Stimulated activated CD4-positive, alpha-beta T cell treated with anti-CD3 and anti-CD28 coated beads, Interleukin-1b, Interleukin-23, amount 100 ng/mL, for 24 hours (primary cell): ENCODE measurements at places on chromosomes 6 and 20.

DNA sequence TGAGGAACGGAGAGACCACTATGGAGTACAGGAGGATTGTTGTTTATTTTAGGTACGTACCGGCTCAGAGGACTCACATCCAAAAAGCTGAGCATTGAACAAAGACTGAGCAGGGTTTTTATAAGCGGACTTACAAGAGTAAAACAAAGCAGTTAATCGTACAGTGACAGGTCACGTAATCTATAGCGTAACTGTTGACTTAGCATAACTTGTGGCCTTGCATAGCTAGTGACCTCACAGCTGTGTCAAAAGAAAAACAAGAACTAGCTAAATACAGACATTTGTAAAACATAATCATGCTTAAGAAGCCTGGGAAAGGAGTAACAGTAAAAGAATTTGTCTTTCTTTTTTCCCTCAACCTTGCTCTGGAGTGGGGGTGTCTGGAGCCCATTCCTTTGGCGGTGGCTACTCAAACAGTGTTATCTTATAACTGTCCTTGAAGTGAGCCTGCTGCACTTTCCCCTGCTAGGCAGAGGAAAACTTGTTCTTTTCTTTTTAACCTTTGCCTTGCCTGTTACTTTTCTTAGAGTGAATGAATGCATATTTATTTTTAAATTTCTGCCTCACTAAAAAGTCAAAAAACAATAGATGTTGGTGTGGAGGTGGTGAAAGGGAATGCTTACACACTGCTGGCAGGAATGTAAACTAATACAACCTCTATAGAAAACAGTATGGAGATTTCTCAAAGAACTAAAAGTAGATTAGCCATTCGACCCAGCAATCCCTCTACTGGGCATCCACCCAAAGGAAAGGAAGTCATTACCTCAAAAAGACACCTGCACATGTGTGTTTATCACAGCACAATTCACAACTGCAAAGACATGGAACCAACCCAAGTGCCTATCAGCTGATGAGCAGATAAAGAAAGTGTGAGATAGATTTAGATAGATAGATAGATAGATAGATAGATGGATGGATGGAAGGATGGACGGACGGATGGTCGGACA, 109.0 kb downstream of the TAF4 start:
- no peak for DNase-seq

DNA sequence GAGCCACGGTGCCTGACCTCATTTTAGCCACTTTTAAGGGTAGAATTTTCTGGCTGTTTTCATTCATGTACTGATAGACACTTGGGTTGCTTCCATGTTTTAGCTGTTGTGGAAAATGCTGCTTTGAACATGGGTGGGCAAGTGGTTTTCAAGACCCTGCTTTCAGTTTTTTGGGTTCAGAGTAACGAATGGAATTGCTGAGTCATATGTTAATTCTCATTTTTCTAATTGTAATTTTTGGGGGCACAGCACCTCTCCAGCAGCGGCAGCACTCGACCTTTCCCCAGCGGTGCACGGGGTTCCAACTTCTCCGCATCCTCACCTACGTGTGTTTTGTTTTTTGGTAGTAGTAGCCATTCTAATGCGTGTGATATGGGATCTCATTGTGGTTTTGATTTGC, 5.4 kb downstream of the NQO2 start:
- DNase-seq: no peak

DNA sequence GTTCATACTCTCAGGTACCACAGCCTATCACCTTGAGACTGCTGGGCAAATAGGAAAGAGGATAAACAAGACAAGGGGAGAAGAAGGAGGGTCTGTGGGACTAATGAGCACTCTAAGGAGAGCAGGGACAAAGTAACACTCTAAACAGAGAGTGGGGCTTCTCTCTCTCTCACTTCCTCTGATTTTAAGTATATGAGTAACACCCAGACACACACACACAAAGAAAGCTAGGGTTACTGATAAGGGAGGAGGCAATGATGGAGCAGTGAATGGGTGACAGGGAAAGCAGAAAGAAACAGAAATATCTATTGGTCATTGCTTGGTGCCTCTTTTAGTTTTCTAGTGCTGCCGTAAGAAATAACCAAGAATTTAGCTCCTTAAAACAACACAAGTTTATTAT, 96.2 kb upstream of the RNF217 start:
- DNase-seq: no peak

- DNase-seq: no peak
Measured at GRCh38 chr6:152978058-152978457, 4.8 kb downstream of the FBXO5 start.

- DNase-seq: no peak
Measured at GRCh38 chr20:7608250-7608649, 332.0 kb downstream of the HAO1 start.

DNA sequence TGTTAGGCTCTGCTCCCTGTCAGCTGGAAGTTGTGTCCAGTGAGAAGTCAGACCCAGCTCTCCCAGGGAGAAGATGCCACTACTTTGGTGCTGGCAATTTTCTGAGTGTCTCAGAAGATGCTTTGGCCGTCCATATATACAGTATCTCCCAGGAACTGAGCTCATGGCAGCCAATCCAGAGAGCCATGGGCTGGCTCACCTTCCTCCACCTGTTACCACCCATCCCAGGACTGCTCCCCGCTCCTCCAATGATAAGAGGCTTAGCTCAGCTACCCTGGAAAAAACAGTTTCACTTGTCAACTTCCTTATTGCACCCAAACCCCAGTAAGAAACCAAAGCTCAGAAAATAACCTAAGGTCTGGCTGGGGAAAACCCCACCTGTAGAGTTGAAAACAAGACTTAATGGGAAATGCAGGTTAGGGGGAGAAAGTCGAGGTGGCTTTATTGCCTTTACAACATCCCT, at the start of gene BNIP5:
Gene BNIP5 (minus strand): TSS at position 110 of the 463 bp plus-strand sequence. CDS start 6,198 bp downstream, outside the sequence.
- DNase-seq: no peak

DNA sequence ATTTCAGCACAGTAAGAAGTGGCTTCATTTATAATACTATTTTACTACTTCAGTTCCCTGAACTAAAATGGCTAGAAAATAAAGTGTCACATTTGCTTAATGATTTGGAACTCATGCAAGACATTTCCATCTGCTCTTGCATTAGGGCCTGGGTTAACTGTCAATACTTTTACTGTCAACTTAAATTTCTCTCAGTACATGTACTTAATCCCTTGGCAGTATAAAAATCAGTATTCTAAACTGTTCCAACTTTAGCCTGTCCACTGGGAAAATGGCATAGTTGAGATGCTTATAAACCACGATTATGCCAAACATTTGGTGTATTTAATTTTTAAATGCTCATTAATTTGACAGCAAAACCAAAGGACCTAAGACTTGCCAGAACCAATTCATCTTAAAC, 154.5 kb downstream of the ASCC3 start:
- no peak for DNase-seq

DNA sequence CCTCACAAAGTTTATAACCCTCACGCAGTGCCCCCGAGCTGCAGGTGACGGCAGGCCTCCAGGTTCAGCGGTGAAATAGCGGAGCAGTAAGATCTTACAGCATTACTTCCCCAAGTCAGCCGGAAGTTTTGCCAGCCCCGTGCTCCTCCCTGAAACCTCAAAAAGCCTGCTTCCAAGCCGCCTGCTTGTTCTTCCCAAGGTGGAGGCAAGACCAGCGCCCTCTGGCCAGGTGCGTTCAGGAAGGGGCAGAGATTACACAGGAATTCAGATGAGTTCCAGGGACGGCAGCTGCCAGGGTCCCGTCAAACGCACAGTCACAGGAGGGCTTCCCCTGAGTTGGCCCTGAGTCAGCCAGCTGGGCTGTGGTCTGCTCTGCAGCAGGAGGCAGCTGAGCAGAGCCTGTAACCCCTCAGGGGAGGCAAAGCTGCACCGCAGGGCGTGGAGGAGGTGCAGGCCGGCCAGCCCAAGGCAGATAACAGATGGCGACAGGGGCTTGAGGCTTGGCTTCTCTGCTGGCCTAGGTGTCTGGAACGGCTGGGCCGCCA, 124.1 kb upstream of the RPS6KA2 start:
- no peak for DNase-seq

DNA sequence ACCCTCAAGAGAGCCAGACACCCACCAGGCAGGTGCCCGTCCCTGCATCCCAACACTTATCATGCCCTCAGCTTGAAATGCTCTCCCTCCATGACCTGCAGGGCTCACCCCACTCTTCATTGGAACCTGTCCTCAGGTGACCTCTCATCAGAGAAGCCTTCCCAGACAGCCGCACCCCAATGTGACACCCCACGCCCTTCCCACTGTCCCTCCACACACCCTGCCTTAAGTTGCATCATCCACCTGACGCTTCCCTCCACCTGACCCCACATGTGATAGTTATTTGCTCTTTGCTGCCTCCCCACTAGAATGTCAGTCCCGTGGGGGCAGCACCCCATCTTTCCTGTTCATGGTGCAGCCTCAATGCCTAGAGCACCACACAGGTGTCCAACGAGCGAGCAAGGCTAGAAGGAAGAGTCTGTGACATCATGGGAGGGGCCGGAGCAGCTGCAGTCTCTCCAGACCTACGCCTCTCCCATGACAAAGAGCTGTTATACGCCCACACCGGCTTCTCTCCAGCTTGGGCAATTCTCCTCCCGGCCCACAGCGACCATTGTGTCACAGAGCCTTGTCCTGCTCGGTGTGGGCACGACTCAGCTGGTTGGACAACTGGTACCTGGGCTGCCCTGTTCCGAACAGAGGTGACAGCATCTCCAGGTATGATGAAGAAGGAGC, 58.2 kb downstream of the NFATC2 start:
- DNase-seq: no peak

- no peak for DNase-seq
Measured at GRCh38 chr6:149846321-149846720, 17.8 kb downstream of the LRP11 start.

DNA sequence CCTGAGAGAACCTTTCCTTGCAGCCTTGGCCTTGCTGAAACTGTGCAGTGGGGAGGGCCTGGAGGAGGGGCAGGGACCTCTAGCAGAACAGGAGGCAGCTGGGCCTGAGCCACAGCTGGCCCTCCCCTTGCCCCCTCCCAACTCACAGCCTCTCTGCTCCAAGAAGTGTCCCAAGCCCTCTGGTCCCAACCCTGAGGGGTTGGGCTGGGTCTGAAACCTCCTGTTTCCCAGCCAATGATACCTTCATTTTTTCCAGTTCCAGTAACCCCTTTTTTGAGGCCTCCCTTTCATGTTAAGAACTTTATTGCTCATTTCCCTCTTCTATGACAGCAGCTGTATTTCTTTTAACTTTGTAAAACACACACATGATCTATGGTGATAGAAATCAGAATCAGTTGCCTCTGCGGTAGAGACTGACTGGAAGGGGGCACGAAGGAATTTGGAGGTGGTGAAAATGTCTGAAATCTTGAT, 17.9 kb upstream of the ARMC12 start:
- no peak for DNase-seq

DNA sequence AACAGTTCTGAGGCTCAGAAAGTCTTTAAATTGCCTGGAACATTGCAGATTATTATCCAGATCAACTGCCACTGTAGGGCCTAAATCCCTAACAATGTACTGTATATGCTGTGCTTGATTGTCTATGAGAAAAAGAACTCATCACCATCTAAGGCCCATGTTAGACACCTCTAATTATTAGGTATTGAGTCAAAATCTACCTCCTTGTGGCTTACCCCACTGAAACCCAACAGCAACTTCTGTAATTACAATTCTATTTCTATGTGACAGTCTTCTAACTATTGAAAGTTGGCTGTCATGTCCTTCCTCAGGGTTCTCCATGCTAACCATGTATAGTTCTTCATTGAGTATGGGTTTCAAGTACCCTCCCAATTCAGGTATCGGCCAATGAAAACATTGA, 13.9 kb downstream of the MCM9 start:
- DNase-seq: no peak

DNA sequence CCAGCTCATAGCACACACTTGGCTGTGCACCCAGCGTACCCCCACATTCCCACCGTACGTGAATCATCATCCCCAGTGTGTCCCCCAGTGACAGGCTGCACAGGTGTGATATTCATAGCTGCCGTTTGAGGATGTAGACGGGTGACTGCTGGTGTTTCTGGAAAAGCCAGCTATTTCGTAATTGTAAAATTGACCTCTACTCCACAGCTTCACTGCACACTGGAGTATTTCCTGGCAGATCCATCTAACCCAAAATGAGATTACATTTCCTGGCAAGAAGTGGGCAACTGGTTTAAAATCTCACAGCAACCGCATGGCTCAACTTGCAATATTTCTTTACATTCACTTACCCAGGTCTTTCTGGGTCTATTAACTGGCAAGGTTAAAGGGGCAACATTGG, 30.3 kb downstream of the CD83 start:
- DNase-seq: no peak

DNA sequence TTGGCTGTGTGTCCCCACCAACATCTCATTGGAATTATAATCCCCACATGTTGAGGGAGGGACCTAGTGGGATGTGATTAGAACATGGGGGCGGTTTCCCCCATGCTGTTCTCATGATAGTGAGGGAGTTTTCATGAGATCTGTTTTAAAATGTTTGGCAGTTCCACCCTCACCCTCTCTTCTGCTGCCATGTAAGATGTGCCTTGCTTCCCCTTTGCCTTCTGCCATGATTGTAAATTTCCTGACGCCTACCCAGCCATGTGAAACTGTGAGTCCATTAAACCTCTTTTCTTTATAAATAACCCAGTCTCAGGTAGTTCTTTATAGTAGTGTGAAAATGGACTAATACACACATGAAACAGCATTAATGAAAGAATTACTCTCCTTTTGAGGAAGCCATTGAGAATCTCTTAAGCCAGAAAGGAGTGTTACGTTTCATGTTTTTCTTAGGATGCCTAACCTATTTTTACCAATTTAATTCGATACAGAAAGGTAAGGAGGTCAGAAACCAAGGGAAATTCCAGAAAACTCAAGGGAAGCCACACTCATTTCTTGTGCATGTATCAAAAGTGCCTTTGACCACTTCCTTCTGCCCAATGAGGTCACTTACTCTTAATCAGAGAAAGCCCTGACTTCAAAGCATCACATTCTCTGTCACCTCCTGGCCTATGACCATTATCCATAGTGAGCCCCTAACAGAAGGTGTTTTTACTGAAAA, 24.7 kb upstream of the HINT3 start:
- DNase-seq: no peak

- no peak for DNase-seq
Measured at GRCh38 chr6:13496513-13497190, 9.3 kb upstream of the GFOD1 start.

GRCh38 chr20:63223121-63223825, 7.3 kb upstream of the YTHDF1 start:
- peak; percentile 16 for DNase-seq

GRCh38 chr6:116205281-116205680, 48.6 kb downstream of the TSPYL4 start:
- no peak for DNase-seq

GRCh38 chr20:3751675-3752385, 15.7 kb downstream of the ADISSP start:
- DNase-seq: no peak

GRCh38 chr6:66965227-66965626, 1258.2 kb upstream of the EYS start:
- no peak for DNase-seq

- DNase-seq: no peak
Measured at GRCh38 chr6:73690056-73690455, 5.9 kb upstream of the CD109 start.

DNA sequence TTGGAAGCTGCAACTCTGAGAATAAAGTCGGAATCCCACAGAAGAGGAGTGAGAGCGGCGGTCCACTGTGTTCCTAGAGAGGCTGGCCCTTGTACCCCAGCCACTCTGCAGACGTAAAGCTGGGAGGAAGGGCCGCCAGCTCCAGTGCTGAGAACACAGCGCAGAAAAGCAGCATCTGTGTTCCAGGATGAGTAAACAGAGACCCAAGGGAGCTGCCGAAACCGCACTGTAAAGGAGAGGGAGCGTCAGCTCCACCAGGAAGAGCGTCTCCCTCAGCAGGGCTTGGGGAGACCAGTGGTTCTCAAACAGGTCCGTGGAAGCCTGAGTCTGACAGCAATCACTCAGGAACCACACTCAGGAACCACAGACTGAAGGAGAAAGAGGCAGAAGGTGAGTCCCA, 134.0 kb downstream of the WDR27 start:
- no peak for DNase-seq
